ENCODE measurements at places on chromosomes 12 and 14. TPM values are rescaled to one million over a fixed set of nuclear protein-coding genes. Genes with fewer than 3 reads are reported as not detected.

DNA sequence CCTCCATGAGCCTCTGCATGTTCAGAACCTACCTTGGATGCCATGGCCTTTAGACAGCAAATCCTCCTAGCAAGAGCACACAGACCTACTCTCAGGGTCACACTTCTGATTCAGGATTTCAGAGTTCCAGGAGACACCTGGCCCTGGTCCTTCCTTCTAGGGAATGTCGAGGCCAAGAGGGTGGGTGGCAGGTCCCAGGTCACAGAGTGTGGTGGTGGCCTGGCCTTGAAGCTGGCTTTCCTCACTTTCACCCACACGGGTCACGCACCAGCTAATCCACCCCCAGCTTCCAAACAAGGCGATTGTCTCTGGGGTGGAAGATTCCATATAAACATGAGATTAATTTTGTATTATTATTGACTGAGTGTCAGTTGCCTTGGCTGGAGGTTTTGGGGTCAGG, 328.3 kb upstream of the RTL1 start:
- DNase-seq: no peak

DNA sequence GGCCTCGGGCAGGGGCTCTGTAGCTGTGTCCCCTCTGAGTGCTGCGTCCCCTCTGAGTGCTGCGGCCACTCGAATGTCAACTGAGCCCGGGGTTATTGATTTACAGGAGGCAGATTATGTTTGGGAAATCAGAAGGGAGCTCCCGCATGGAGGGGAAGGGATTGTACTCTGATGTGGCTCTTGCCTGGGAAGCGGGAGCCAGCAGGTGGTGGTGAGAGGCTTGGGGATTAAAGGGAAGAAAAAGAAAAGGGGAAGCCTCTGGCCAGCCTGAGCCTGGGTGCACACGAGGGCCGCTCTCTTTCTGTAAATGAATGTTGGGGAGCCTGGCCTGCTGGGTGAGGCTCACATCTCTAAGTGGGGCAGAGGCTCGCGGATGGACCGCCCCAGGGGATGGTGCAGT, 143.7 kb downstream of the AACS start:
- no peak for DNase-seq

PITPNM2 gene
- total RNA-seq: 6.8 TPM

DNA sequence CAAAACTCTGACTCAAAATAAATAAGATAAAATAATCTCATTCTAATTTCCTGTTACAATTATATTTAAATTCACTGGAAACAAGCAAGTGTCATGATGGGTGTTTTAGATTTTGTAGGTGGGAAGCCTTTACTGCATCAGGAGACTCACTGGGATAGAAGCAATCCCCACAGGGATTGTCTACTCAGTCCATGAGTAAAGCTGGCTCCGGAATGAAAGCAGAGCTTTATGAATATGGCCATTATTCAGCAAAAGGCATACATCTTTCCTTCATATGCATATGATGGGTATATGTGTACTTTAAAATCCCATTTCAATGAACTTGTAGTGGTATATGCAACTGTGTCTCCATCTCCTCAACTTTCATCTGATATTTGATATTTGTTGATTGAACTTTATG, 25.4 kb upstream of the PPM1H start:
- no peak for DNase-seq

DNA sequence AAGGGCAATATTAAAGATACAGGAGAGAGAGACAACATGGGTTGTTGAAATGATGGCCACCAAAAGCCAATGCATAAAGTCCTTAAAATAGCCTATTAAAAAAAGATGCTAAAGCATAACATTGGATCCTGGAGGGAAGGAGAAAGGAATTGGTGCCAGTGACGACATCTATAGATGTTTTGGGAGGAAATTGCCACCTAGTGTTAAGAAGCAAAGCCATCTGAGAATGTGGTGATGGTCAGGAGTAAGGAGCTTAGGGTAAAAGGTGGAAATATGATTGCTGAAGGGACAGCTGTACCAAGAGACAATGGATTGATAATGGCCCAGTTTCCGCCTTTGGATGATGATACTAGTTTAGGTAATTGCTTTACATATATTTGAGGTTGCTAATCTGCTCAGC, 85.1 kb downstream of the TMEM30B start:
- no peak for DNase-seq

TOMM20L gene
- not detected for total RNA-seq

CRACR2A gene
- total RNA-seq: 5.0 TPM

KRT4 gene
- total RNA-seq: not detected

DNA sequence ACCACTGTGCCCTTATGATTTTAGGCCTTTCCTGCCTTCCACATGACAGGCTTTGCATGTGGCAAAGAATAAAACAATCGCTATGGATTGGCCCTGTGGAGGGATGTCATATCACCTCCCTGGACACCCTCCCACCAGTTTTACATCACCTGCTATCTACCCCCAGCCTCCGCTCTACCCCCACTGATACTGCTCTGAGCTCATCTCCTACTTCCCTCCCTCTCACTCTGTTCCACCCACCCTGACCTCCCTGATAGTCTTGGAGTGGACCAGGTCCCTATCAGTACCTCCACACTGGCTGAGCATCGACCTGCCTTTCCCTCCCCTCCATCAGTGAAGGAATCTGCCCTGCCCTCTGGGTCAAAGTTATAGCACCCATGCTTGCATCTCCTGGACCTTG, 91.8 kb upstream of the FOXN3 start:
- DNase-seq: no peak

GRCh38 chr14:33237115-33237740, 298.5 kb downstream of the NPAS3 start:
- no peak for DNase-seq

DNA sequence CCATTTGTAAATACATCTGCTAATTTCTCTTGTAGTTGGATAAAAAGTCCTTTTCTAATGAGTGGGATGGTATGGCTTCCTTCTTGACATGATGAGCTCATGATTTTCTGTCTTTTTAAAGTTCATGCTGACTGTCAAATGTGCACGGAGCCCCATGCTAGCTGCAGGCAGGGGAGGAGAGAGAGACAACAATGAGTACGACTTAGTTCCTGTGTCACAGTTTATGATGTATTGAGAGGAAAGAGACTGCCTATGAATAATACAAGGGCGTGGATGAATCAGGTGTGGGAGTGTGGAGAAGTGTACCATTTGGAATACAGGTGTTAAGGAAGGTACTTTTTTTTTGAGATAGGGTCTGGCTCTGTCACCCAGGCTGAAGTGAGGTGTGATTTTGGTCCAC, 10.7 kb upstream of the TBC1D30 start:
- DNase-seq: no peak

PSMB11 gene
- not detected for total RNA-seq

All from uterus (tissue), 4 donors.